ENCODE measurements at places on chromosomes 5 and 9.

- no peak for DNase-seq
Observed at GRCh38 chr5:141303756-141304155, at the start of gene SLC25A2. Gene SLC25A2 (minus strand): TSS chr5:141304049. CDS start chr5:141303865, 184 bp downstream.

- DNase-seq: no peak
Observed at GRCh38 chr5:80641353-80641752, 13.1 kb upstream of the MSH3 start.

GRCh38 chr9:21322911-21323461 lies 12.2 kb downstream of the KLHL9 start:
- no peak for DNase-seq

DNA sequence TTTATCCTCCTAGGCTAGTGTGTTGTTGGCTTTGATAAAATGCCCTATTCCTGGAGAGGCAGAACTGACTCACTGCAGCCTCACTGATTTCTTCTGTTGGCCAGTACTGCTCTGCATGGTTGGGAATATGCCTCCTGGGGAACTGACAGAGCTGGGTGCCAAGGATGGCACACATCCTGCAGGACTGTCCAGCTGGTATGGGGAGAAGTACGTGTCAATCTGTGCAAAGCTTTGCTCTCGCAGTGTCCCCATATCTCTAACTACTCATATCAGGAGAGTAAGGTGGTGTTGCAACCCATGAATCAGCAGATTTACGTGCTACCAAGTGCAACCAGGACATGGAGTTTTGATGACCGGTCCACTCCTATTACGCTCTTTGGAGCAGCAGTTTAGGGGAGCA lies 74.7 kb downstream of the TEK start:
- no peak for DNase-seq

DNA sequence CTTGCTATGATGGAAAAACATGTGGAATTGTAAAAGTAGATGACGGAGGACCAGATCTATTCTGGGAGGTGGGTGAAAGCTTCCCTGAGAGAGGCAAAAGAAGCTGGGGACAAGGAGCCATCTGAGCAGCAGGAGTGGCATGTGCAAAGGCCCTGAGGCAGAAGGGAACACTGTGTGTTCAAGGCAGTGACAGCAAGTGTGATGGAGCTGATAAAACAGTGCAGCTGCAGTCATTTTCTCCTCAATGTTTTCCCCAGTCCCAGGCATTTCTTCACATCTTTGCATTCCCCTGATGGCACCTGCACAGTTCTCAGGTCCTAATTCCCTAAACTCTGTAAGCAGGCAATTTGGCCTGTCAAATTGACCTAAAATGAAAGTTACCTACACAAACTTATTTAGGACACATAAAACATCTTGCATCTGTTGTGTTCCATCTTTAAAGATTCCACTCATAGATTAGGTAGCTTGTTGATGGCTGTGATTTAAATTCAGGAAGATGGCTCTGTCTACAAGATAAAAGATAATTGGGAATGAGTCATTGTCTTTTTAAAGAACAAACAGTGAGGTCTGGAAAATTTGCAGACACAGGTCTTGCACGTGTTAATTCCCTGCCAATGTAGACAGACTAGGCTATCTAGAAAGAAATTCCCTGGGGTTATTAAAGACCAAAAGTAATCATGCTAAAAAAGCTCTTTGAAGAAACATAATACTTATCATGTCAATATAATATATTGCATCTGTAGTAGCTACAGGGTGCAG lies 289.6 kb upstream of the SGCD start:
- no peak for DNase-seq

DNA sequence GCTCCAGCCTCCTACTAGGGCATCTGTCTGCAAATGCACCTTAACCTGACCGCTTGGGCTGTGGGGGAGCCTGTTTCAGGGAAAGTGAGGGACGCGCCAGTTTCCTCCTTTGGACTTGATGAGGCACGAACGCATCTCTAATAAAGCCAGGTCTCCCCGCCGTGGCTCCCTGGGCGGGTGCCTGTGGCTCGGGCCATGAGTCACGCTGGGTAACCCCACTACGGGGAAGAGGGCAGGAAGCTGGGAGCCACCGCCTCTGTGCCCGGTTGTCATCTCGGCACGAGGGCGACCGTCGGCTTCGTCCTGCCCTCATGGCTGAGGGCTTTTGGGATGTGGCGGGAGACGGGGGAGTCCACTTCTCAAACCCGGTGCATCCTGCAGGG lies 12.1 kb downstream of the NOTCH1 start:
- DNase-seq: peak; percentile 80

GRCh38 chr5:78566747-78567425 lies 81.7 kb downstream of the LHFPL2 start:
- DNase-seq: no peak

DNA sequence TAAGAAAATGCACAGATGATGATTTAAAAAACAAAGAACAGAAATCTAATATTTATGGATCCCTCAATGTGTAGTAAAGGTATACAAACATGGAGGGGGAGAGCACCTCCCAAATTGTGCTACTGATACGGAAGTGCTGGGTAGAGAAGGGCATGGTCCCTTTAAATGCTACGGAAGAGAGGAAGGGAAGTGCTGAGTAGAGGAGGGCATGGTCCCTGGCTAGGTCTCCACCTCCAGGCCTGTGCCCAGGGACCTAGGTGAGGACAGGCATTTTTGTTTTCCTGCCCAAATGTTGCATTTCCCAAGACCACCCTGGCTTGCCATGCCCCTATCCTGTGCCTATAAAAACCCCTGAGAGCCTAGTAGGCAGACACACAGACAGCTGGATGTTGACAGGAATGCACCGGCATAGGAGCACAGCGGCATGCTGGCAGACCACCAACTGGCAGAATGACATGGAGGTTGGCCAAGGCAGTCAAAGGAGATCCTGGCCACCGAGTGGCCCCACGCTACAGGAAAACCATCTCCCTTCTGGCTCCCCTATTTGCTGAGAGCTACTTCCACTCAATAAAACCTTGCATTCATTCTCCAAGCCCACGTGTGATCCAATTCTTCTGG lies 62.1 kb upstream of the SPDL1 start:
- DNase-seq: no peak

DNA sequence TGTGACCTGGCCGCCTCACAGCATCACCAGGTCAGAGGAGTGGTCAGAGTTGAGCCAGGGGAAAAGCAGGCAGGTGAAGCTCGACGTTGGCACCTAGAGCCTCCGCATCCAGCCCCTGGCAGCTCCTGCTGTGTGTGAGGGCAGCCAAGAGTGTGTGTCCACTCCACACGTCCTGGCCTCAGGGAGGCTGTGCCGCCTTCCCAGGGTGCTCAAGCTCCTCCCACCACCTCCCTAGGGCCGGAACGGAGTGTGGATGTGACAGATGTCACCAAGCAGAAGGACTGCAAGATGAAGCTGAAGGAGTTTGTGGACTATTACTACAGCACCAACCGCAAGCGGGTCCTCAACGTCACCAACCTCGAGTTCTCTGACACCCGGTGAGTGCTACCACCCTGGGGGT lies 72.5 kb downstream of the PHF2 start:
- no peak for DNase-seq

GRCh38 chr5:6557807-6558575 lies 74.9 kb downstream of the NSUN2 start:
- DNase-seq: no peak

DNA sequence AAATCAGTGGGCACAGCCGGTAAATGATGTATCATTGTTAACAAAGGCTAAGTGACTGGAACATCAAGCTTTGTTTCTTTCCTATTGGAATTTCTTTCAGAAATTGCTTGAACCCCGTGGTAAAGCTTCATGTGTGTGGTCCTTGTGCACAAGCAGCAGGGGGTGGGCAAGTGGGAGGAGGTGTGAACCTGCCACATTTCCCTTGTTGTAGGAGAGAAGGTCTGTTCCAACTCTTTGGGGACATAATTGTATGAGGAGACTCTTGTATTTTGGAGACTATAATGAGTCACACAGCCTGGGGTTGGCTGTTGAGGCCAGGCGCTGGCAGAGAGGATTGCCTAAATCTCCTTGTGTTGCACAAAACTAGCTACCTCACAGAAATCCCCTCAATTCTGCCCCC lies 620.5 kb downstream of the IRX1 start:
- no peak for DNase-seq

GRCh38 chr5:38615042-38615441 lies 58.6 kb upstream of the LIFR start:
- DNase-seq: no peak

- no peak for DNase-seq
Observed at GRCh38 chr9:134993996-134994720, 76.4 kb upstream of the FCN1 start.

DNA sequence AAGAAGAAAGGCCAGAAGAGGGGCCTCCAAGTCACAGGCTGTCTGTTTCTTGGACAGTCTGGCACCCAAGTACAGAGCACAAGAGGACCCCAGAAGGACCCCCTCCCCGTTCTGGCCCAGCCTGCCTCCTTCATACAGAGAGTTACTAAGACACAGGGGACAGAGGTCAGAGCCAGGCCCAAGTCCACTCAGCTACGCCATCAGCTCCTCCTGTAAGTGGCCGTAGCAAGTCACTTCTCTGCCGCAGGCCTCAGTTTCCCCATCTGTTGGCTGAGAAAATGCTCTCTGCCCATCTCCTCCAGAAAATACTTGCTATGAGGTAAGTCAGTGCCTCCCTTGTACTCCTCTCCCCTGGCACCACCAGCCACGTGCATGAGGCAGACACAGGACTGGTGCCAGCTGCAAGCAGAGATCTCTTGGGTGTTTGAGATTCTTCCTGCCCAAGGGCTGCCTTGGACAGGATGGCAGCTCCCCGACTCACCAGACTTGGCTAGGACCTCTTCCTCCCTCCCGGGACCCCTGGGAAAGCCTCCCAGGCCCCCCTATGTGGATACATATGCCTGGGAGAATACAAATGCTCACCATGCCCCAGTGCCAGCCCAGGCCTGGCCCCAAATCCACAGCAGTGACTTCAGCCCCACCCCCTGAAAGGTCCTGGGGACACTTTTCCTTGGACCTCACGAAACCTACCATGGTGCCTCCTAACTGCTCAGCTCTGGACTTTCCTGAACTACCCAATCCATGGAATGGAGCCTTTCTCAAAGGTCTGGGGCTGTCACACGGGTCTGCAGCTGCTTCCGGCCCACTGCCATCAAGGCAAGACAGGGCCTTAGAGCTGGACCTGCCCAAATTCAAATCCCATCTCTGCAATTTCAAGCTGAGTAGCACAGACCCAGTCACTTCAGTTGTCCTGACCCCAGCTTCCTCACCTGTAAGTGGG lies 5.1 kb downstream of the EEIG1 start:
- no peak for DNase-seq

DNA sequence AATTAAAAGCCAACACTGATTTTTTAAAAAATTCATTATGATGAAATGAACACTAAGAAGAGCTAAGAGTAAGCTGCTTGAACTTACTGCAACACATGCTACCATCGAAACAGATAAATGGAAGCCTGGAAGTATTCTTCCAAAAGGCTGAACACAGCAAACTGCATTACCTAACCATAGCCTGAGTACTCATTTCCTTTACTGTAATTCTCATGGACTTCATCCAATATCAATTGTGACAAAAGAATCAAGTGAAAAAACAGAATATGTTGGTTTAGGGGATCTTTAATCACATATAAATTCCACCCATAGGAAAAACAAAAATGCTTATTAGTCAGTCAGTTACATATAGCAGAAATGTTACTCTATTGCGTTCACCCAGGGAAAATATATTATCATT lies 68.5 kb downstream of the DROSHA start:
- DNase-seq: no peak

GRCh38 chr9:129399634-129399990 lies 221.3 kb downstream of the C9orf50 start:
- DNase-seq: no peak

- DNase-seq: no peak
Observed at GRCh38 chr5:114977979-114978573, 191.6 kb downstream of the TRIM36 start.

GRCh38 chr9:88984543-88984883 lies 6.8 kb upstream of the S1PR3 start:
- no peak for DNase-seq

- DNase-seq: peak; percentile 15
Observed at GRCh38 chr9:125142560-125143376, 560 bp downstream of the SCAI start.

DNA sequence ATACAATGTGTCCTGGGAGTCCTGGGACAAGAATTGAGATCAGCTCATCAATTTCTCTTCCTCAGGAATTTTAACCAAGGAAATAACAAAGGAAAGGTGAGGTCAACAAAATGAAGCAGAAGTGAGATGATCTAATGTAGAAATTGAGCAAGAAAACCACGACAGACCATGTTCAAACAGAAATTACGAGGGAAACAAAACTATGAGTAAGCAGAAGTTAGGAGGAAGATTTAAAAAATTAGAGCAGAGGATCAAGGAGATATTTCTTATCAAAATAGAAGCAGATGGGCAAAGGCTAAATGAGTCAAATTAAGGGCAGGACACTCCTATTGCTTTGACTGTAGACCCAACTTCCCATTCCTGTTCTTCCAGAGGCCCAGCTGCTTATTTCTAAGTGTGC lies 97.4 kb downstream of the HINT1 start:
- DNase-seq: no peak

DNA sequence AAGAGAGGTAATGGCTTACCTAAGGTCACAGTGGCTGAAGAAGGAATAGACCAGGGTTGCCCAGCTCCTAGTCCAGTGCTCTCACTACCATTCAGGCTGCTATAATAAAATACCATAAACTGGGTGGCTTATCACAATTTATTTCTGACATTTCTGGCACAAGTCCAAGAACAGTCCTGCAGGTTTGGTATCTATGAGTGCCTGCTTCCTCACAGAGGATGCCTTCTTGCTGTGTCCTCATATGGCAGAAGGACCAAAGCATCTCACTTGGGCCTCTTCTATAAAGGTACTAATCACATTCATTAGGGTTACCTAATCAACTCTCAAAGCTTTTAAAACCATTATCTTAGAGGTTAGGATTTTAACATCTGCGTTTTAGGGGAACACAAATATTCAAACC lies 17.2 kb downstream of the STARD4 start:
- DNase-seq: no peak

- no peak for DNase-seq
Observed at GRCh38 chr9:114033397-114034103, 44.5 kb downstream of the AMBP start.

- DNase-seq: no peak
Observed at GRCh38 chr5:483434-484140, 40.6 kb downstream of the EXOC3 start.

DNA sequence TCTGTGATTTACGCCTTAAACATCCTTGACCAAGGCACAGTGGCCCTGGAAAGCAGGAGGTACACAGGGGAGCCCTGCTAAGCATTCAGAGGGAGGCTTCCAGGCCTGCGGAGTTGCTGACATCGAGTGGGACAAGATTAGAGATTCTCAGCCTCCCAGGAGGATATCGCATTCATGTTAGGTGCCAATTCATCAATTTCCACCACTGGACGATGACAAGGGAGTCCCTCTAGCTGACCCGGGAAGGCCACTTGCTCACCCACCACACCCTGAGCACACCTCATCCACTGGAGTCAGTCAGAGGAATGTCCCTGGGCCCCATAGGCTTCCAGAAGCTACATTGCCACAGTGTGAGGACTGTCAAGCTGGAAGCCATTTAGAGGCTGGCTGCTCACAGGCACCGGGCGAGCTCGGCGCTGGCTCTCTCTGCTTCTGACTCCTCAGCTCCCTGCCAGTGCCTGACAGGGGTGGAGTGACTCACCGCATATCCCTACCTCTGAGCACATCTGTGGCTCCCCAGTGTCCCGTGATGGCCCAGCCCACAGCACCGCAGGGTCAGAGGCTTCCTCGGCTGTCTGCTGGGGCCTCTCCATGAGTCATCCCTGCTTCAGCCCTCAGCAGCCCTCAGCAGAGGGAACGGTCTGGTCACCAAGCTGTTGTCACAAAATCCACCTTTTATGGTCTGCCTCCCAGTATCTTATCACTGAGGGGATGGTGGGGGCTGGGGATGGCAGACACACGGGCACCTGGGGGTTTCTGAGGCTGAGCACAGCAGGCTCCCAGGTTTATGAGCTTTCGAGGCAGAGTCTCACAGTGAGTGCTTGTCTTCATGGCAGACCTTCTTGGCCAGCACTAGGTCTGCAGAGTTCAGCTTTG lies 117.5 kb downstream of the ZNF608 start:
- no peak for DNase-seq

Data from CD4-positive, alpha-beta T cell treated with Interleukin-10 for 1 hour (primary cell).